ENCODE measurements at places on chromosomes 5 and 9.

DNA sequence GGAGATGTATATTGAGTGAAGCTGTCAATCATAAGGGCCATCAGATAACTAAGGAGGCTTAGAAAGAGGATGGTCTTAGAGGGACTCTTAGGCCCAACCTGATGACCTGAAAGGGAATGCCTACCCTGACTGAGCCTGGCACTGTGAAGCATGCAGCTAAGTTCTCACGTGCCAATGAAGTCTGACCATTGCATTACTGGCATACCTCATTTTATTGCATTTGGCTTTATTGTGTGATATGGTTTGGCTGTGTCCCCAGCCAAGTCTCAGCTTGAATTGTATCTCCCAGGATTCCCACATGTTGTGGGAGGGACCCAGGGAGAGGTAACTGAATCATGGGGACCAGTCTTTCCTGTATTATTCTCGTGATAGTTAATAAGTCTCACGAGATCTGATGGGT lies 421.6 kb upstream of the SGCD start:
- DNase-seq = no peak

- peak; percentile 72 for DNase-seq
Measured at GRCh38 chr5:148904440-148904839, 78.0 kb downstream of the ADRB2 start.

GRCh38 chr5:65163698-65164097 lies 318.0 kb downstream of the ADAMTS6 start:
- no peak for DNase-seq

- DNase-seq = peak; percentile 71
Measured at GRCh38 chr9:120875954-120876841, 790 bp downstream of the PHF19 start.

DNA sequence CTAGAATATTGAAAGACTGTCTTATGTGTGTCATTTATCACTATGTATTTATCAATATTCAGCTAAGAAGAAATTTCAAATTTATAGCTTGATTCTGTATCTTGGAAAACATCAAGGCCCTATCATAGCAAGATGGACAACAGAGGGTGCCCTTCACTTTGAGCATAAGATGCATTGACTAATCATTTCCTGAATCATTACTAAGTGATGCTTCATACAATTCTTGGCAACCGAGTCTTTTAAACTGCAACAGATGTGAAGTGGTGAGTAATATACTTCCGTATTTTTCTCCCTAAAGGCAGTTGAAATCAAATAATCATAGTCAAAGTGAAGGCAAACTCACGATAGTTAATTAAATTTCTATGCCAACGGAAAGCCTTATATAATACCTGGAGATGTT lies 318.6 kb upstream of the RGMB start:
- DNase-seq = no peak

DNA sequence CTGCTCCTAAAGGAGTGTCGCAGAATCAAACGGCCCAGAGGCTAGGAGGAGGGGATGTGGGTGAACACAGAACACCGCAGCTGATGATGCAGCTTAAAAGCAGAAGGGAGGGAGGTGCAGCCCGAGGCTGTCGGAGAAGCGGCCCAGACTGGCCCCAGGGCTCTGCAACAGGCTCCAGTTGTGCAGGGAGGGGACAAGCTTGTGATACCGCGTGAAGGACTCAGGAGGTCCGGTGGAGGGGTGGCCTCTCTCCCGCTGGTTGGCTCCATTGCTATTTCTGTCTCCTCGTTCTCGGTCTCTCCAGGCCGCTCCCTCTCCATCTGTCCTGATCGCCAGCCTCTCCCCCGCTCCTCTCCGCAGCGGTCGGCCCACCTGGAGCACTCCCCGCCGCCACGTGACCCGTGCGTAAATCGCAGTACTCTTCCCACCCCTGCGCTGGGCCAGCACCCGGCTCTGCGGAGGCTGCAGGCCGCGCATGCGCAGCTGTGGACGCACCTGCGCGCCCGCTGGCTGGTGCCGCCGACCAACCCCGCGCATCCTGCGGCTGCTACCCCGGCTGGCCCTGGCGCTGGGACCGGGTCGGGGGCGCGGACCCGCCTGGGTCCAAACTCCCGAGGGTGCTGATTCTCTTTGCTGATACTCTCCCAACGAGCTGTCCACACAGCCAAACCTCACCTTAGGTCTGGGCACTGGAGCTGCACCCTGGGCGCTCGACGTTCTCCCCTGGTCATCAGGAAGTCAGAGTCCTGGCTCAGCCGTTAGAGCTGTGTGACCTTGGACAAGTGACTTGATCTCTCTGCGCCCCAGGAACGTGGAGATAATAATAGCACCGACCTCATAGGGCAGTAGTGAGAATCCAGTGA lies 3.7 kb upstream of the STXBP1 start:
- DNase-seq = peak; percentile 62

DNA sequence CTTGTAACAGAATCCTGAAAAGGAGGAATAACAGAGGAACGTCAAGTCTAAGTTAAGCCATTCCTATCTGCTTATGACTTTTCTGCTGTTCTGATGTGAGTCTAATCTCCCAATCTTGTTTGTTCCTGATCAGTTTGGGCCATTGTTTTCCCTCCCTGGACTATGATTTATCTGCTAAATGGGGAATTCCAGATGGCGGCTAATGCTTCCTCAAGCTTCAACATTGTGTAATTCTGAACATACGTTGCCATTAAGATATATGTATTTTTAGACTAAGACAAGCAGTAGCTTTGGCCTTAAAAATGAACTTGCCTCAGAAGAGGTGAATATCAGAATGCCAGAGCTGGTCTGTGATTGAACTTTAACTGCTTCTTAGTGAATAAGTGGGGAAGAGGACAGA lies 142.7 kb downstream of the PRKACG start:
- no peak for DNase-seq

GRCh38 chr9:112764837-112765236 lies 14.3 kb downstream of the SNX30 start:
- no peak for DNase-seq

DNA sequence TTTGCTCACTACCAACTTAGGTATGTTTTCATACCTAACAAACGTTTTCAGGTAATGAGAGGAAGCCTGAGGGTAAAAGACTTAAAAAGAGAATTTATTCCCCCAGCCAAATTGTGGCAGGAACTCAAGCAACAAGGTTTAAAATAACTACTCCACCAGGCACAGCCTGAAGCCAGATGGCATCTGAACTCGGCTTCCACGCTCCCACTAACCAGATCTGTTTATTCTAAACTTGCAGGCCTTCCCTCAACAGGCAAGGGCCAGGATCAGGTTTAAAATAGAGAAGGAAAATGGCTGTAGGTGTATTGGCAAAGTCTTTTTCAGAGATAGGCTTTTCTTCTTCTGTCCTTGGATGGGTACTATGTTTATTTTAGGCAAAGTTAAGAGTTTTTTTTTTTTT lies 89.4 kb downstream of the OTULIN start:
- DNase-seq = no peak

GRCh38 chr9:93119953-93120845 lies 13.9 kb downstream of the NINJ1 start:
- DNase-seq = peak; percentile 94

DNA sequence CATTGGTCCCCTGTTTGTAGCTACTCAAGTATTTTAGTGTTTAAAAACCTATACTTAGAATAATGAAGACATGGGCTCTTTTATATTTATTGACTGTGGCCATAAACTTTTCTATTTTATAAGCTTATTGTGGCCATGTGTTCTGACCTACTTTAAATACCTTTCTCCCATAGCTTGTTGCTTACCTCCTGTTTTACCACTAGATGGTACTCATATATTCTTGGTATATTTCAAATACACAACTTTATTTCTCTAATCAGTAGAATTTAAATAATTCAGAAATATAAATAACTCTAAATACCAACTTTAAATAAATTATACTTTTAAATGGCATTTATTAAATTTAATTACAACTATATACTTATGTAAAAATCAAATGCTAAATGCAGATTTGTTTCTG lies 498.0 kb downstream of the PRDM9 start:
- DNase-seq = no peak

- DNase-seq = no peak
Measured at GRCh38 chr5:175680463-175680862, 22.6 kb downstream of the HRH2 start.

Measured in left lobe of liver (tissue), 2 donors.